Progenitor cell of endocrine pancreas (in vitro differentiated cells): ENCODE measurements at places on chromosomes 16 and 17. TPM values are rescaled to one million over a fixed set of nuclear protein-coding genes. Genes with fewer than 3 reads are reported as not detected.
A peak's percentile ranks its signal among the peaks of the same experiment; 100 is the strongest.

The SOST gene
- total RNA-seq, result 0.42 and 0.43 TPM in 2 replicates

The TBC1D3C gene
- not detected in 2 replicates for total RNA-seq

The ACE gene
- total RNA-seq, result 6.4 and 6.8 TPM in 2 replicates

The NHLRC4 gene
- total RNA-seq, result 0.51 and 1.4 TPM in 2 replicates

The PRAC2 gene
- not detected in 2 replicates for total RNA-seq

The IRF8 gene
- total RNA-seq, result 2.0 TPM in 2 replicates

The RNF157 gene
- 43.5 and 45.9 TPM in 2 replicates for total RNA-seq

The GNG13 gene
- not detected in 2 replicates for total RNA-seq

The GTF3C1 gene
- 105 and 106 TPM in 2 replicates for total RNA-seq

The KRTAP2-2 gene
- not detected in 2 replicates for total RNA-seq

DNA sequence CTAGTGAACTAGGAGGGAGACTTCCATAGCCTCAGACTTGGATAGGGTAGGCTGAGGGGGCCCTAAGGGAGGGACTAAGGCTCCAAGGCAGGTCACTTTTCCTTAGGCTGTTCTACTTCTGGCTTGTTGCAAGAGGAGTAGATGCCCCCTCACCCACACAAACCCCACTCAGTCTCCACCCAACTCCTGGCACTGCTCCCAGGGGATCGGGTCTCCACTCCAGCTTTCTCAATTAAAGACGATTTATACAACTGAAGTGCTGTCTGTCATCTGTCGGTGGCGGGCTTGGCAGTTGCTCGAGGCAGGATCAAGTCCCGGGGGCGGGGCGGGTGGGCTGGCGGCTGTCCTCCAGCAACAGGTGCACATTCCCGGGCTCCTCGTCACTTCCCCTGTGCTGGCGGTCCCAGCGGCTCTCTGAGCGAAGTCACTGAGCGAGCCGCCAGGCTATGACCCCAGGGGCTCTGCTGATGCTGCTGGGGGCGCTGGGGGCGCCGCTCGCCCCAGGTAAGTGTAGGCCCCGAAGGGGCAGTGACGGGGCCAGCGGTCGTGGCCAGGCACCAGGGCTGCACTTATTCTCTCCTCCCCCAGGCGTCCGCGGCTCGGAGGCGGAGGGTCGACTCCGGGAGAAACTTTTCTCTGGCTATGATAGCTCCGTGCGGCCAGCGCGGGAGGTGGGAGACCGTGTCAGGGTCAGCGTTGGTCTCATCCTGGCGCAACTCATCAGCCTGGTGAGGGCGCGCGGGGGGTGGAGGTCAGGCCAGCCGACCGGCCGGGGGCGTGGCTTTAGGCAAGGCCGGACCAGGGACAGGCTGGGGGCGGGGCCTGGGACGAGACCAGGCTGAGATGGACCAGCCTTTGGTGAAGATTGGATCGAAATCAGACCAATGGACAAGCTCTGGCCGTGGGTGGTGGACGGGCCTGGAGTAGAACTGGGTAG, at the start of gene CHRNB1:
CHRNB1 (plus strand) TSS at position 380 of the 937 bp plus-strand sequence; CDS start at position 447, 67 bp downstream.
- DNase-seq, result peak; percentile 73

- no peak for DNase-seq
Observed at GRCh38 chr17:48644159-48644558, 18.0 kb upstream of the HOXB9 start.

DNA sequence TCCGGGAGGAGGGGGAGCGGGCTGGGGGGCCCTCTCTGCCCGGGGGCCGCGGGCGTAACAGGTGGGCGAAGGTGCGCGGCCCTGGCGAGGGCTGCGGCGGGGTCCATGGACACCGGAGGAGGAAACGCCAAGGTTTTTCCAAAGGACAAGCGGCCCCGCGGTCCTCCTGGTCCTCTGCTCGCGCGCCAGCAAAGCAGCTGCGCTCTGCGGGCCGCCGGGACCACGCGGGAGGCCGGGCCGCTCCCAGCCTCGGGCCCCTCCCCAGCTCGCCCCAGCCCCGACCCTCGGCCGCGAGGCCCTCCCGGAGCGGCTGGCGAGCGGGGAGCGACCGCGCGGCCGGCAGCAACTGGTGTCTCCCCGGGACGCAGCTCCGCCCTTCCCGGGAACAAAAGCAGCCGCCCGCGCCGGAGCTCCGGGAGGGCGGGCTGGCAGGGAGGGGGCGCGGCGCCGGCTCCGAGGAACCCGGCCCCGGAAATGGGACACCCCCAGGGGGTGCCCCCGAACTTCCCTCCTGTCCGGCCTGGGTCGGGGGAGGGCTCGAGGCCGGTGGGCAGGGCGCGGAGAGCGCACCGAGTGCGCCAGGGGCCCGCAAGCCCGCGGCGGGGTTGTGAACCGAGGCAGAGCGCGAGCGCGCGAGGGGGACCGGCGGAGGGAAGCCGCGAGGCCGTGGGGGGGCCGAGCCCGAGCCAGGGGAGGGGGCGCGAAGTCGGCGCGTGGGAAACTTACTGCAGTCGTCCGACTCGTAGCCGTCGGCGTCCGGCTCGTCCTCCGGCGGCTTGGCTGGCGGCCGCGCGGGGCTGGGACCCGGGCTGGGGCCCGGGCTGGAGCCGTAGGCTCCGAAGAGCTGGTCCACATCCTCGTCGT, 837 bp downstream of the DOC2B start:
- no peak for DNase-seq

DNA sequence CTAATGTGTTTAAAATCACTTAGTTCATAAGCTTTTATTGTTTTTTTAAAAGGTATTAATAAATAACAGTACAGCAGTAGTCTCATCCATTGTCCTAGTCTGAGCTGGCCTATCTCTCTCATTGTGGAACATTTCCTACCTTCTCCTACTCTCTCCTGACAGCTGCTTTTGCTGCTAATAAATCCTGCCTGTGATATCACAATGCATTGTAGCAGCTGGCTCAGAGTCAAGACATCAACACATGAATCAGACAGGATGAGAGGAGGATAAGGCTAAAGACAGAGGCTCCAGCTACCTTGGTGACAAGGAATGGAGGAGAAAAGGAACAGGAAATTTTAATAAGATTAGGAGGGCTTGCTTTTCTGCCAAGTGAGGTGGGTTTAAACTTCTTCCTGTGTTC, 626.1 kb downstream of the HS3ST4 start:
- DNase-seq, result no peak

DNA sequence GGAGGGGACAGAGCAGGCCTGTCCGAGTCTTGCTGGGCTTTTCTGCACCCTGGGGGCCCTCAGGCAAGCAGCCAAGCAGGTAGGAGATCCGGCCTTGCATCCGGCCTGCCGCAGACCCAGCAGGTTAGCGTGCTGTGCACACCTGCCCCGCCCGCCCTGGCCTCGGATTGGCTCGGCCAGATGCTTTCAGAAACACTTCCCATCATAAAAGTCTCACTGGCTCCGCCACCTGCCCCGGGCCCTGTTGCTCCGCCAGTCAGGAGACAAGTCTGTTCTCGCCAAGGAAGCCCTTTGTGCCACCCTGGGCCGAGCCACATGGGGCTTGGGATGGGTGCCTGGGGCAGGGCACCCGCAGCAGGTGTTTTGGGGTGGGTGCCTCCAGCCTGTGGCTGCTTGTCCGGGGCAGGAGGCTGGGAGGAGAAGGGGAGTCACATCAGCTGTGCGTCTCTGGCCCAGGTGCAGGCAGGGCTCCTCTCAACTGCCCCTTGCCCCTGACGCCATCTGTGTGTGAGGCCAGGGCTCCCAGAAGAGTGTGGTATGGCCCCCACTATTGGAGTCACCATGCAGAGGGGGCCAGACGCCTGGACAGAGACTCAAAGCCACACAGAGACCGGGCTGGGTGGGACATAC, 228.2 kb upstream of the GSE1 start:
- DNase-seq, result no peak

GRCh38 chr16:1643521-1643920, 31.4 kb downstream of the CRAMP1 start:
- no peak for DNase-seq

DNA sequence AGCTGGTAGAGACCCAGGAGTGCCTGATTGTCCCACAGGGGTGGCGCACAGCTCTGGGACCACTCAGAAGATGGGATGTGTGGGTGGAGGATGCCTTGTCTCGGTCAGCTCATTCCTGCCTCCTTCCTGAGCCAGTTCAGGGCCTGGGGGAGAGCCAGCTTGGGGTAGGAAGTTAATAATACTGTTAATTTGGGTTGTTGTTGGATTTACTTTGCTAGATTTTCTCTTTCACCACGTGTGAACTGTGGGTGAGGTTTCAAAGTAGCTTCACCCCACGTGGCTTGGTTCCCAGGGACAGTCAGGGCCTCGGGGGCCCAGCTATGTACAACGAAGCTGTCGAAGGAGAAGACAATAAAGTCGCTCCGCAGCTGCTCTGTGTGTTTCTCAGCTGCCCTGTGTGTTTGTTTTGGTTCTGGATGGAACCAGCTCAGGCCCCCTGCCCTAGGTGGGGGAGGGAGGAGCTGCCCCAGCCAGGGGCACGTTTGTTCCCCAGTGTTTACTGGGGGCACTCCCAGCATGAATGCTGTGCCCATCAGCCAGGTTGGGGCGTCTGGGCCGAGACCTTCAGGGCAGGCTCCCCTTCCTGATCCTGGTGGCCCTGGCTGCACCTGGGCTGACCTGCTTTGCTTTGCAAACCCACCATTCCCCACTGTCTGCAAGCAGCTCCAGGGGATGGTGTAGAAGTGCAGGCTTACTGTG, 2.3 kb downstream of the NUDT16L1 start:
- no peak for DNase-seq

DNA sequence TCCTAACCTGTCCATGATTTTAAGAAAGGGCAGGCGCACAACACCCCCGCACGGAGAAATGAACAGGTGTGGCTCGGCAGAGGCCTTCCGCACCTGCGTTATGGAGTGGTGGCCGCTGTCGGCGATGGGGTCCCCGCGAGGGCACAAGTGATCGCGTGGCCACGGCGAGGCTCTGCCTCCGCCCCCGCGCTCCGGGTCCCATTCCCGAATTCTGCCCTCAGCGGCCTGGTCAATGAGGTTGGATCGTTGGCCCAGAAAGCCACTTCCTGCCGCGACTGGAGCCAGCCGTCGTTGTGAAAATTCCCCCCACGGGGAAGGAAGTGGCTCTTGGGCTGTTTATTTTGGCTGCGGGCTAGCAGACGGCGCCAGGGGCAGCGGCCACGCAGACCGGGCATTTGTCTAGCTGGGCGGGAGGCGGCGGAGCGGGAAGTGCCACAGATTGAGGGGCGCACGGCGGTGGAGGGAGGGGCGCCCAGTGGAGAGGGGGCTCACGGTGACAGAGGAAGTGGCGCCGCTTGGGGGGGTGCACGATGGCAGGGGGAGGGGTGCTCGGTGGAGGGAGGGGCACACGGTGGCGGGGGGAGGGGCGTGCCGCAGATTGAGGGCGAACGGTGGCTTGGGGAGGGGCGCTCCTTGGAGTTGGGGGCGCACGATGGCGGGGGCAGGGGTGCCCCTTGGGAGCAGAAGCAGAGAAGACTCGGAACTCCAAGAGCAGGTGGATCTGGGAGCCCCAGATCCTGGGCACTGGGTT, 25.0 kb downstream of the MRC2 start:
- no peak for DNase-seq

GRCh38 chr17:57391076-57391825, 134.9 kb downstream of the MSI2 start:
- no peak for DNase-seq

DNA sequence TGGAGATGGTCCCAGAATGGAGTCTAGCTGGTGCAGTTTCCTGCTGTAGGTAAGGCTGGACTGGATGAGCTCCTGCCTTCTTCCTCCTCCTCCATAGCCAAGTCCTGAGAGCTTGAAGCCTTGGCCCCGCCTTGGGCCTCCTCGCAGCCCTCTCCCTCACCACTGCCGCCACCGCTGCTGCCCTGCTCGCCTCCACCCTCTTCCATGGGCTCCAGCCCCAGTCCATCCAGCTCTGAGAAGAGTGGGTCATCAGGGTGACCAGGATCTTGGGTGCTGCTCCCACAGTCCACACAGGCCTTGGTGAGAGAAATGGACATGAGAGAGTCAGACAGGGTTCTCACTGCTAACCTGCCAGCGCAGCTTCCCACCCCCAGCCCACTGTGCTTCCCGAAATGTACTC, 11.2 kb downstream of the PER1 start:
- no peak for DNase-seq

DNA sequence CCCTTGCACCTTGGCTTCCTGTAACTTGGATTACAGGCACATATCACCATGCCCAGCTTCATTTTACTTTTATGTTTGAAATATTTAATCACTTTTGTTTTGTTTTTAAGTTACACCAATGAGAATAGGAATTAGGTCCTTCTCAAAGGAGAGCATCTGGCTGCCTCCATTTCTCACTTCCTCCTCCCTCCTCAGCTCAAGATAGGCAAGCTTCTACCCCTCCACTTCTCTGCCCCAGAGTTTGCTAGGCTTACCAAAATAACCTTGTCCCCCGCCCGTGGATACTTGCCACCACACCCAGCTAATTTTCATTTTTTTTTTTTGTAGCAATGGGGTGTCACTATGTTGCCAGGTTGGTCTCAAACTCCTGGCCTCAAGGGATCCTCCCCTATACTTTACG, 17.9 kb downstream of the GABARAPL2 start:
- no peak for DNase-seq

GRCh38 chr17:17752821-17753321, 71.6 kb downstream of the RAI1 start:
- DNase-seq, result no peak

- no peak for DNase-seq
Observed at GRCh38 chr17:66715745-66716156, 119.2 kb upstream of the CACNG5 start.

DNA sequence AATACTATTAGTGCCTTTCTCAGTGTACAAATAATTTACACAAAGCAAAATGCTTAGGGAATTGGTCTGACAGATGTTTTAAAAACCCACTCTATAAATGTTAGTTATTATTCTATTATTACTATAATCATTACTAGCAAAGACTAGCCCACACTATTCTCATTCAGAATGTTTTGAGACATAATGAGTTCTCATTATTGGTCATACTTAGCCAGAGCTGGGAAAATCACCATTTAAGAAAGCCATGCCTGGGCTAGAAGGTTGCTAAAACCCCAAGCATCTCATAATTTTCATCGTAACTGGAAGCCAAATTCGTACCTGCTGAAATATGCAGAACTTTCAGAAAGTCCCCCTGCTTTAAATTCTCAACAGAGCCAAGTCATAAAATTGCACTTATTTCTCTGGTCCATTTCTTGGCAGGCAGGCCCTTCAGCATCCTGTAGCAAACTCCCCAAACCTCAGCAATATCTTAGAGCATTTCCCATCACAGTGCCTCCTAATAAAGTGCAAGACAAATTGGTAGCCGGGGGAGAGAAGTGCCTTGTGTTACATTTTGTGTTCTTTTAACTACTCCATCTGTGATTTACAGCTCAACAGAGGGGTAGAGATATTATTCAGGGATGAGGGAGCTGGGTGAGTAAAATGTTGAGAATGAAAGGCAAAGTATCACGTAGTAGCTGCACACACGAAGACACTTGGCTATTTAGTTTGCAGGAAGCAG, 79.8 kb upstream of the ADAMTS18 start:
- DNase-seq, result no peak

DNA sequence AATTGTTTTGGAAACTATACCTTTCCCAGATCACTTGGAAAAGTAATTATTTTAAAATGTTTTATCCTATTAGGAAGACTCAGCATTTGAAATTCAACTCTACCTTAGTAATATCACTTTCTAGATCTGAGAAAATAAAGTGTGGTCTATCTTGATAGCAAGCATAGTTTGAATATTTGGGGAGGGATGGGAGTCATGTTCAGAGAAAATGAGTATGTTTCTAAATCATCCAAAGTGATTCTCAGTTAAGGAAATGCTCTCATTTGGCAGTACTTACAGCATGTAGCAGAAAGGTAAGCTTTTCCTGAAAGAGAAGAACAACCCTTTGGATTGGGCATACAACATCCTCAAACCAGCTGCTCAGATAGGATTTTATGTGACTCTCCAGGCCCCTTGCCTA, 6.9 kb downstream of the C17orf75 start:
- DNase-seq, result no peak

- peak; percentile 71 for DNase-seq
Observed at GRCh38 chr17:48048384-48049126, 396 bp downstream of the NFE2L1 start.
